Activated T-cell treated with anti-CD3 and anti-CD28 coated beads, Interleukin-2, amount 50 U/mL, for 24 hours (primary cell): ENCODE measurements at places on chromosomes 11 and 22.

- DNase-seq: peak; percentile 74
- H3K4me1 ChIP-seq: no peaks in the 10 kb centered on the region
- H3K27me3 ChIP-seq: peaks cover 4% of the 10 kb centered on the region
- no peaks in the 10 kb centered on the region for H3K36me3 ChIP-seq
Observed at GRCh38 chr22:35582861-35583670, 34.1 kb downstream of the MB start.

- peaks cover 8% of the 10 kb centered on the region for H3K4me1 ChIP-seq
- peaks cover 3% of the 10 kb centered on the region for H3K27me3 ChIP-seq
- peaks cover 4% of the 10 kb centered on the region for H3K36me3 ChIP-seq
- H3K27ac ChIP-seq: no peak overlapping the region
- H3K4me3 ChIP-seq: no peak overlapping the region
Observed at GRCh38 chr11:12319461-12319951, 57.9 kb upstream of the PARVA start.

GRCh38 chr22:27022274-27022895 lies 365.0 kb downstream of the MIAT start:
- no peaks in the 10 kb centered on the region for H3K36me3 ChIP-seq
- H3K4me1 ChIP-seq: no peaks in the 10 kb centered on the region
- H3K27ac ChIP-seq: no peak overlapping the region
- DNase-seq: no peak
- H3K4me3 ChIP-seq: no peak overlapping the region
- H3K27me3 ChIP-seq: peaks cover 40% of the 10 kb centered on the region

GRCh38 chr11:64594159-64594939 lies 3.3 kb downstream of the SLC22A12 start:
- H3K27me3 ChIP-seq: peaks cover 4% of the 10 kb centered on the region
- H3K36me3 ChIP-seq: no peaks in the 10 kb centered on the region
- no peak for DNase-seq
- no peak overlapping the region for H3K4me3 ChIP-seq
- no peak overlapping the region for H3K27ac ChIP-seq

DNA sequence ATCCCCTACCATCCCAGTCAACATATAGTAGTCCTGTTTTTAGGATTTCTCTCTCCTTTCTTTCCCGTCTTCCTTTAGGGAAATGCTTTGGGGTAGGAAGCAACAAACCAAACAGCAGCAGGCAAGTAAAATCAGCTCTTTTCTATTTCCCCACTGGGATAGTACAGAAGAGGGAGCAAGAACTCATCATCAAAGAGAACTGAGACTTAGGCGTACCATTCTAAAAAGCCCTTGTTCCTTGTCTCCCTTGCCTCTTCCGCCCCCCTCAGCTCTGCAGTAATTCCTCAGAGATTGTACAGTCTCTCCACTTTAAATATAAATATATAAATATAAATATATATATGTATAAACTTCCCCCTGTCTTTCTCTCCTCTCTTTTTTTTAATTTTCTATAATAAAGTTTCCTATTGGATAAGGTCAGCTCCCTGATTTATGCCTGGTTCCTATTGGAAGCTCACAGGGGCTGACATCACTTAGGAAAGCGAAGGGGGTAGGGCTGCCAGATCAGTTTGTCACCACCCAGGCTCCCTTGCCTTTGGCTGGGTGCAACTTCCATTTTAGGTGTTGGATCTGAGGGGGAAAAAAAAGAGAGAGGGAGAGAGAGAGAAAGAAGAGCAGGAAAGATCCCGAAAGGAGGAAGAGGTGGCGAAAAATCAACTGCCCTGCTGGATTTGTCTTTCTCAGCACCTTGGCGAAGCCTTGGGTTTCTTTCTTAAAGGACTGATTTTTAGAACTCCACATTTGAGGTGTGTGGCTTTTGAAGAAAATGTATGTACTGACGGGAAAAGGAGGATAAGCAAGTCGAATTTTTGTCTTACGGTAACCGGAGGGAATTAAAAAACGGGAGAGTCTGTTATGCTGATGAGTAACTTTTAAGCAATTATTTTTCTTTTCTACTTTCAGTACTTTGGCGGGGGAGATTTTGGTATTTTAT lies at the start of gene CTNND1:
Gene CTNND1, plus strand, starts transcription at position 502 of the 934 bp plus-strand sequence. CDS start 29,677 bp downstream, outside the sequence.
- H3K36me3 ChIP-seq: peaks cover 3% of the 10 kb centered on the region
- H3K27me3 ChIP-seq: no peaks in the 10 kb centered on the region
- peak within 1 kb of the TSS; percentile 24 for H3K27ac ChIP-seq
- H3K4me1 ChIP-seq: peaks cover 31% of the 10 kb centered on the region
- no peak for DNase-seq

GRCh38 chr11:61627850-61628661 lies 47.2 kb upstream of the SYT7 start:
- no peak overlapping the region for H3K4me3 ChIP-seq
- DNase-seq: peak; percentile 43
- H3K4me1 ChIP-seq: peaks cover 5% of the 10 kb centered on the region
- H3K36me3 ChIP-seq: no peaks in the 10 kb centered on the region
- H3K27ac ChIP-seq: no peak overlapping the region
- H3K27me3 ChIP-seq: peaks cover 25% of the 10 kb centered on the region

GRCh38 chr22:41934284-41935014 lies 7.8 kb upstream of the TNFRSF13C start:
- no peak overlapping the region for H3K4me3 ChIP-seq
- no peak for DNase-seq
- H3K4me1 ChIP-seq: peaks cover 16% of the 10 kb centered on the region

DNA sequence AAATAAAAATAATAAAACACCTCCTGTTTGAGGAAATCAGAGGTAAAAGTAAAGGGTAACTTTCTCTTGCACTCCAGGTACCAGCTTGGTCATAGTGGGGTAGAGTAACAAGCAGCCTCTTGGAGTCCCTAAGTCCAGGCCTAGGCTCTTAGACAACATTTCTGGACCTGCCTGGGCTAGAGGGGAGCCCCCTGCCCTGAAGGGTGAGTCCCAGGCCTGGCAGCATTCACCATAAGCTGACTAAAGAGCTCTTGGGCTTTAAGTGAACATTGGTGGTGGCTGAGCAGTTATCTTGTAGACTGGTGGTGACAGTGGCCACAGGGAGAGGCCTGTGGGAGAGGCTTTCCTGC lies 18.6 kb upstream of the OR56A3 start:
- H3K4me3 ChIP-seq: no peak overlapping the region
- H3K4me1 ChIP-seq: peaks cover 2% of the 10 kb centered on the region
- H3K27me3 ChIP-seq: no peaks in the 10 kb centered on the region

DNA sequence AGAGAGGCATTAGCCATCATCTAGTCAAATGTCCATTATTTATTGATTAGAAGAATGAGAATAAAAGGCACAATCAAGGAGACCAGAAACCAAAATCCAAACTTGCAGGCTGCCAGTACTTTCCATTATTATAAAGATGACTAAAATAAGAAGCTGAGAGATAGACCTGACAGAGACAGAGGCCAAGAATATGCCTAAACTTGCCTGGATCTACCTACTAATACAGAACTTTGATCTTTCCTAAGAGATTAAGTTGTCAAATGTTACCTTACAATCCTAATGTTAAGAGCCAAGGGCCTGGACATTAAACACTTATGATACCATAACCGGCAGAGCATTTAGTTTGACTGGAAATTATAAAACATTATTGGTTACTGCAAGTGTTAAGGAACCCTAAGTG lies 6.2 kb downstream of the LGR4 start:
- no peak overlapping the region for H3K4me3 ChIP-seq
- H3K4me1 ChIP-seq: peaks cover 7% of the 10 kb centered on the region
- DNase-seq: no peak
- peaks cover 46% of the 10 kb centered on the region for H3K27me3 ChIP-seq
- no peaks in the 10 kb centered on the region for H3K36me3 ChIP-seq

DNA sequence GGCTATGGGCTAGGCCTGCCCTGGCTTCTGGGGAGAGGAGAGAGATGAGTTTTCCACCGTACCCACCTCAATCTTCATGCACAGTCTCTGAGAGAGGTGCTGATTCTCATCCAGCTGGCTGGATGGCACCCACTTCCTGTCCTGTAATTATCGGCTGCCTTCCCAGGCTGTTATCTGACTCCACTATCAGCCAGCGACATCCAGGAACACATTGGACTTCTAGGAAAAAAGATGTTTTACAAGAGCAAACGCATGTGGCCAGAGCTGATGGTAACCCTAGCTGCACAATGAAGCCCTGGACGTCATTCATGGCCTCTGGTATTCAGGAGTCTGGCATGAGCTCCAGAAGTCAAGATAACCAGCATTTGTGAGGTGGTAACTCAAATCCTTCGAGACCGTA lies 137.4 kb downstream of the EHF start:
- no peak overlapping the region for H3K27ac ChIP-seq
- no peak for DNase-seq
- H3K36me3 ChIP-seq: no peaks in the 10 kb centered on the region
- H3K4me3 ChIP-seq: no peak overlapping the region
- peaks cover 41% of the 10 kb centered on the region for H3K27me3 ChIP-seq
- H3K4me1 ChIP-seq: no peaks in the 10 kb centered on the region

- no peaks in the 10 kb centered on the region for H3K4me1 ChIP-seq
- H3K36me3 ChIP-seq: peaks cover 2% of the 10 kb centered on the region
- DNase-seq: no peak
- no peaks in the 10 kb centered on the region for H3K27me3 ChIP-seq
- H3K4me3 ChIP-seq: no peak overlapping the region
Observed at GRCh38 chr11:10108915-10109680, 184.9 kb downstream of the SBF2 start.

DNA sequence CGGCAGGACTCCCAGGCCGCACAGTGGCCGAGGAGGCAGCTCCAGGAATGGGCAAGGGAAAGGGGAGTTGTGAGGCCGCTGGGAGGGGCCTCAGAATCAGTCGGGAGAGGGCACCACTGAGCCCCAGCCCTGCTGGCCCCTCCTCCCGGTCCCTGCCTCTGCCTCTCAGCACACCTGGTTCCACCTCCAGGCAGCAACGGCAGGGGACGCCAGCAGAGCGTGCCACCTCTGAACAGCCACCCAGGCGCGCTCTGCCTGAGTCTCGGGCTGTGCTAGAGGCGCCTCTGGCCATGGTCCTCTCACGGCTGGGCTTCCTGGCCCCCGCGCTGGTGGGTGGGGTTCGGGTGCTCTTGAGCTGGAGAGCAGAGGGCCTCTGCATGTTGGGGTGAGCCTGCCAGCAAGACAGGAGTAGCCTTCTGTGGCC lies 33.0 kb downstream of the MOB2 start:
- H3K4me1 ChIP-seq: no peaks in the 10 kb centered on the region
- no peaks in the 10 kb centered on the region for H3K36me3 ChIP-seq
- H3K27me3 ChIP-seq: no peaks in the 10 kb centered on the region
- H3K4me3 ChIP-seq: no peak overlapping the region

- H3K4me3 ChIP-seq: no peak overlapping the region
- peaks cover 11% of the 10 kb centered on the region for H3K27me3 ChIP-seq
- no peak for DNase-seq
- H3K36me3 ChIP-seq: no peaks in the 10 kb centered on the region
- H3K27ac ChIP-seq: no peak overlapping the region
Observed at GRCh38 chr22:50323900-50324299, 2.9 kb downstream of the DENND6B start.

DNA sequence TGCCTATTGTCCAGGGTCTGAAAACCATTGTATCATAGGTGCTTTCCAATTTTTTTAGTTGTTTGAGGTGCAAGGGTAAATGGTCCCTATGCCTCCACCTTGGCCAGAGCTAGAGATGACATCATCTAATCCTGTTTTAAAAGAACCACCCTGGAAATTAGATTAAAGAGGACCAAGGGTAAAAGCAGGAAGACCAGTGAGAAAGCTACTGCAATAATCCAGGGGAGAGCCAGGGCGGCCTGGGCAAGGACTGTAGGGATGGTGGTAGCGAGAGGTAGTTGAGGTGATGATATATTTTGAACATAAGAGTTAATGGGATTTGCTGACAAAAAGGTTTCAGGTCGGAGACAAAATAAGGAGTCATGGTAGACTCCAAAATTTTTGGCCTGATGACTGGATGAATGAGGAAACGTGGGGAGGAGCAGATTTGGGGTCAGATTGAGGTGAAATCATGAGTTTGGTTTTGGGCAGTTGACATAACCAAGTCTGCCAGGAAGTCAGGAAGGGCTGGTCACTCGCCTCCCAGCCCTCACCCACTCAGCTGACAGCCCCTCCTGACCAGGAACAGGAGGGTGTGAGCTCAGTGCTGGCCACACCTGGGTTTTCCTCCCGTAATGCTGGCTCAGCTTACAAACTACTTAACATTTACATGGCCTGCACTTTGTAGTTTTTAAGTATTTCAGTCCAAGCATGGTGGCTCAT lies 23.0 kb downstream of the SCN4B start:
- H3K4me3 ChIP-seq: no peak overlapping the region
- no peaks in the 10 kb centered on the region for H3K27me3 ChIP-seq
- H3K4me1 ChIP-seq: no peaks in the 10 kb centered on the region
- no peaks in the 10 kb centered on the region for H3K36me3 ChIP-seq
- no peak overlapping the region for H3K27ac ChIP-seq

- no peaks in the 10 kb centered on the region for H3K27me3 ChIP-seq
- no peaks in the 10 kb centered on the region for H3K36me3 ChIP-seq
- H3K27ac ChIP-seq: no peak overlapping the region
- no peaks in the 10 kb centered on the region for H3K4me1 ChIP-seq
Observed at GRCh38 chr22:39481054-39481453, 21.0 kb upstream of the MIEF1 start.

GRCh38 chr11:106031936-106032335 lies 9.9 kb upstream of the MSANTD4 start:
- no peak overlapping the region for H3K27ac ChIP-seq
- no peaks in the 10 kb centered on the region for H3K36me3 ChIP-seq

DNA sequence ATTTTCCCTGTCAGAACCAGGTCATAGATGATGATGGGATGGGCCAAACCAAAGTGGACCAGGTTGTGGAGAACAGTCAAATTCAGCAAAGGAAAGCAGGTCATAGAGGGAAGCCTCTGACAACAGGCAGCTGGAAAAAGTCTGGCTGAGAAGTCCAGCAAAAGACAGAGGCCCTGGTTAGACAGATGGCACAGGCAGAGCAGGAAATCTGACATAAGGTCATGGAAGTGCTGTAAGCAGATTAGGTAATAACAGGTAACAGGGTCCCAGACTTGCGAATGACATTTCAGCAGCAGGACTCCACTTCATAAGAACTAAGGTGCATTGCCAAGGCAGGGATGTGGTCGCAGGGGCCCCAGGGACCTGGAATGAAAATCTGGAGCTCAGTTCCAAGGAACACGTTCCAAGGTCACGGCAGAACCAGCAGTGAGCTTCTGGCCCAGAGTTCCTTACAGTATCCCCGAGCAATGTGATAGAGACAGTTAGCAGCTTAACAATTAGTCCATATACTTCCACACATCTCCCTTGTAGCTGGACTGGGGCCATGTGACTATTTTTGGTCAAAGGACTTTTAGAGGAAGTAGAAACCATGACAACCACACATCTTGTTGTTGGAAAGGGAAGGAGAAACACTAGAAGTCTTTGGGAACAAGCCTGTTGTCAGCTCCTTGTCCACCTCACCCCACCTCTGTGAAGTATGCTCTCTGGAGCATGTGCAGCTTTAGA lies 75.4 kb downstream of the ME3 start:
- no peaks in the 10 kb centered on the region for H3K27me3 ChIP-seq
- DNase-seq: no peak
- no peak overlapping the region for H3K27ac ChIP-seq
- H3K36me3 ChIP-seq: peaks cover 2% of the 10 kb centered on the region
- H3K4me1 ChIP-seq: peaks cover 40% of the 10 kb centered on the region
- no peak overlapping the region for H3K4me3 ChIP-seq

- H3K27me3 ChIP-seq: peaks cover 4% of the 10 kb centered on the region
- H3K4me3 ChIP-seq: no peak overlapping the region
- DNase-seq: no peak
- H3K27ac ChIP-seq: no peak overlapping the region
- no peaks in the 10 kb centered on the region for H3K4me1 ChIP-seq
Observed at GRCh38 chr11:384511-384910, 9.5 kb upstream of the PKP3 start.

GRCh38 chr11:60912223-60912850 lies 1.6 kb upstream of the TMEM109 start:
- H3K27me3 ChIP-seq: no peaks in the 10 kb centered on the region
- H3K36me3 ChIP-seq: peaks cover 27% of the 10 kb centered on the region
- H3K27ac ChIP-seq: peak overlapping the region; percentile 99
- peak overlapping the region; percentile 94 for H3K4me3 ChIP-seq
- peak; percentile 53 for DNase-seq
- peaks cover 63% of the 10 kb centered on the region for H3K4me1 ChIP-seq
